ENCODE measurements at places on chromosomes 11 and 22.

GRCh38 chr11:45161252-45162063 lies 15.0 kb downstream of the PRDM11 start:
- DNase-seq, result no peak

DNA sequence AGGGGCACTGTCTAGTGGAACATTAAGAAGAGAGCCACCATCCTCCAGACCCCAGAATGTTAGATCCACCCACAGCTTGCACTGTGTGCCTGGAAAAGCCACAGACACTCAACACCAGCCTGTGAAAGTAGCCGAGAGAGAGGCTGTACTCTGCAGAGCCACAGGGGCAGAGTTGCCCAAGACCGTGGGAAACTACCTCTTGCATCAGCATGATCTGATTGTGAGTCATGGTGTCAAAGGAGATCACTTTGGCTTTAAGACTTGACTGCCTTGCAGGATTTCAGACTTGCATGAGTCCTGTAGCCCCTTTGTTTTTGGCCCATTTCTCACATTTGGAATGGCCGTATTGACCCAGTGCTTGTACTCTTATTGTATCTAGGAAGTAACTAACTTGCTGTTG lies 115.9 kb upstream of the CCDC179 start:
- no peak for DNase-seq

GRCh38 chr11:14973621-14974514 lies 1.7 kb upstream of the CALCA start:
- no peak for DNase-seq

GRCh38 chr22:29044657-29045176 lies 16.9 kb downstream of the C22orf31 start:
- DNase-seq, result no peak

DNA sequence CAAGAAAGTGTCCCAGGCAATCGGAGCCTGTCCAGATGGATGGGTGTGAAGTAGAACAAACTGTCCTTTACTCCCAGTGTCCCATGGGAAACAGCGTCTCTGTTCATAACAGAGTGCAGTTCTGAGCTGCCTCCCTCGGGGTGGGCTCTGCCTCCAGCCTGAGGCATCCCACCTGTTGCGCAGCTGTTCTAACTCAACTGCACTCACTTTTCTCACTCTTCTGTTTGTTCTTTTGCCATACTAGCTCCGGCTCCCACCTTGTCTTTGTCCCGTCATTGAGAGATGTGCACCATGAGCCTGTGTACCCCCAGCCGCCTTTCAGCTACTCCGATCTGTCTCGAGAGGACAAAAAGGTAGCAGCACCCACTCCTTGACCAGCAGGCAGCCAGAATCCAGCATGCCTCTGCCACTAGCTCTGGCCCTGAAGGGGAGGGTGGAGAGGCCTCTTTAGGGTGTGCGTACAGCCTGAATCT lies 20.7 kb upstream of the CDC42EP2 start:
- DNase-seq, result no peak
